ENCODE measurements at places on chromosomes 11 and 22. TPM values are rescaled to one million over a fixed set of nuclear protein-coding genes. Genes with fewer than 3 reads are reported as not detected.

MAPK12 gene
- total RNA-seq = 37.4 TPM

TMEM126A gene
- total RNA-seq = 35.5 TPM

GRCh38 chr22:48901324-48901723 lies 926.3 kb downstream of the BRD1 start:
- H3K4me1 ChIP-seq = no peaks in the 10 kb centered on the region
- no peak for DNase-seq
- H3K27me3 ChIP-seq = no peaks in the 10 kb centered on the region
- no peak overlapping the region for H3K27ac ChIP-seq
- H3K4me3 ChIP-seq = no peak overlapping the region
- no peaks in the 10 kb centered on the region for H3K36me3 ChIP-seq

DNA sequence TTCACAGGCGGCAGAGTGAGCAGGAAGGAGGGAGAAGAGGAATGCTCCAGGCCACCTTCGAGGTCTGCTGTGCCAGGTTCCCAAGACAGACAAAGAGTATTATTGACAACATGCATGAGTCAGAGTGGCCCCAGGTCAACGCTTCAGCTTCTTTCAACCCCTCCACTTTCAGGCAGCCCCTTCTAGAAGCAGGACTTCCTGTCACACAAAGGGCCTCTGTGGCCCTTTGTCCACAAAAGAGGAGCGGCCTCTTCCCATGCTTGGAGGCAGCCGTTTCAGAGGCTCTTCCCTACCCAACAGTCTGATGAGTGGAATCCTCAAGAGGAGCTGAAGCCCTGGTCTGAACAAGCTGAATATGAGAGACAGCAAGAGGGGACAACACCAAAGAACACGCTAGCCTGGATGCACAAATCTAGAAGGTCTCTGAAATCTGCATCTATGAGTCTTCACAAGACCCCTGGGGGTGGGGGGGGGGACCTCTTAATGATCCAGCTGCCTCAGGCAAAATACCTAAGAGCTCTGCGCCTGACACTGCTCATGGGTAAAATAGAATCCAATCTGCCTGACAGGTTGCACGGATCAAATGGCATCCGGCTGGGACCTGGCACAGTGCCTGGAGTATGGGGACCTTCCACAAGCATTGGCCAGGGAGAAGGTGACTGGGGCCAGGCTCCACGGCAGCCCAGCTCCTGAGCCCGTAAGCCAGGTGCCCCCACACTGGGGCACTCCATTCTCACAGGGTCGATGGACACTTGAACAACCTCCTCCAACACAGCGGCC lies 67.5 kb downstream of the PACSIN2 start:
- H3K4me1 ChIP-seq = peaks cover 50% of the 10 kb centered on the region
- no peaks in the 10 kb centered on the region for H3K27me3 ChIP-seq
- no peaks in the 10 kb centered on the region for H3K36me3 ChIP-seq
- H3K27ac ChIP-seq = peak overlapping the region; percentile 55

- no peak for DNase-seq
- no peak overlapping the region for H3K4me3 ChIP-seq
- no peaks in the 10 kb centered on the region for H3K27me3 ChIP-seq
- no peaks in the 10 kb centered on the region for H3K4me1 ChIP-seq
- no peaks in the 10 kb centered on the region for H3K36me3 ChIP-seq
These were observed 42.0 kb downstream of the GRAMD4 start for GRCh38 chr22:46662226-46662625.

GRCh38 chr11:128924510-128925249 lies 18.0 kb downstream of the TP53AIP1 start:
- no peaks in the 10 kb centered on the region for H3K4me1 ChIP-seq
- H3K4me3 ChIP-seq = no peak overlapping the region
- H3K27ac ChIP-seq = no peak overlapping the region
- H3K36me3 ChIP-seq = no peaks in the 10 kb centered on the region
- no peaks in the 10 kb centered on the region for H3K27me3 ChIP-seq
- no peak for DNase-seq

TRIM66 gene
- total RNA-seq = 21.1 TPM

DNA sequence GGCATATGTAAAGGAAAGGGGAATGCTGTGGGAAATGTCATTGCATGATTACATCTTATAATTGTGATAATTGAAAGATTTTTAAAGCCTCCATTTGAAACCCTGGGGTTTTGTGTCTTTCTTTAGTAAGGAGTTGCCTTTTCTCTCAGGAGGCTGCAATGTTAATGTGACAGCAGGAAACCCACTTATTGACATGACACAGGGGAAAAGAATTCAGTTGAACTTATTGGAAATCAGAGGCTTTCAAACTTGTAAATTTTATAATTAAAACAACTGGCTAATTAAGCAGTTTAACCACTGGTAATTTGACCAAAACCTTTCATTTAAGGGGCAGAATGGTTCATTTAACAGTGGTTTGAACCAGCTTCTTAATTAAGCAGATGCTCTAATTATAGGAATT lies 31.2 kb downstream of the MRPL48 start:
- peaks cover 8% of the 10 kb centered on the region for H3K4me1 ChIP-seq
- H3K36me3 ChIP-seq = no peaks in the 10 kb centered on the region
- no peak overlapping the region for H3K4me3 ChIP-seq
- H3K27ac ChIP-seq = no peak overlapping the region
- DNase-seq = no peak

RAG2 gene
- not detected for total RNA-seq

- no peaks in the 10 kb centered on the region for H3K27me3 ChIP-seq
- peak; percentile 70 for DNase-seq
- no peaks in the 10 kb centered on the region for H3K36me3 ChIP-seq
- no peak overlapping the region for H3K27ac ChIP-seq
- no peaks in the 10 kb centered on the region for H3K4me1 ChIP-seq
These were observed 43.6 kb upstream of the OR4B1 start for GRCh38 chr11:48172818-48173609.

DNA sequence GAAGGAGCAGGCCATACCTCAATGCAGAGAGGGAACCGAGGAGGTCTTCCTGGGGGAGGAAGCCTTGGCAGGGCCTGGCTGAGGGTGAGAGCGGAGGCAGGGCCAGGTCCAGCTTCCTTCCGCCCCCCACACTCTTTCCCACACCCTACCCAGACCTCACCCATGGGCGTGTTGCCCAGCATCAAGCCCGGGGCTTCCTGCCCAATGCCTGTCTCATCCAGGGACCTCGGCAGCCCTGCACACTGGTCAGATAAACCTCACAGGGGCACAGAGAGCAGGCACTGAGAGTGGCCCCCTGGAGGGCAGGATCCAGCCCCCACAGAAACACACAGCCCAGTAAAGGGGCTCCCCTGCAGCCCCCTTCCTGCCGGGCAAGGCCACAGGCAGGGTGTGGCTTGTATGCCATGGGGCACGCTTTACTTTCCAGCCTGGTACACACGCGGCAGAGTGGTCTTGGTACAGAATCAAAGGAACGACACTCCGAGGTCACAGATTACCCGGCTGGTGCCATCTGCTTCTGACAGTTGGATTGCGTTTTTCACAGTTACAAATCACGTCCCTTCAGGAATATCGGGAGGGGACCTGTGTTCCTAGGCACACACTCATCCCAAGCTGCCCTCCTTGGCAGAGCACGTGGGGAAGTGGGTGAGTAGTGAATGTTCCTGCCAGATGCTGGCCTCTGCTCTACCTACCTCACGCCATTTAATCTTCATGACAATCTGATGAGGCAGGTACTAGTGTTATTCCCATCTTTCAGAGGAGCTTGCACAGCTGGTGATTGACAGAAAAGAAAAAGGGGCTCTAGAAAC lies 20.0 kb upstream of the CD5 start:
- no peaks in the 10 kb centered on the region for H3K4me1 ChIP-seq
- no peak for DNase-seq
- H3K36me3 ChIP-seq = no peaks in the 10 kb centered on the region
- H3K27me3 ChIP-seq = no peaks in the 10 kb centered on the region
- H3K4me3 ChIP-seq = no peak overlapping the region

Data from Caco-2 (cell line).